ENCODE measurements at places on chromosomes 6 and 20. TPM values are rescaled to one million over a fixed set of nuclear protein-coding genes. Genes with fewer than 3 reads are reported as not detected.

The PPP1R3G gene
- 0.96 TPM for total RNA-seq

The DEK gene
- total RNA-seq = 85.4 TPM

The SCUBE3 gene
- total RNA-seq = 0.16 TPM

The THBS2 gene
- 441 TPM for total RNA-seq

The C6orf163 gene
- 0.13 TPM for total RNA-seq

The TCP11 gene
- not detected for total RNA-seq

The KIAA1755 gene
- 18.0 TPM for total RNA-seq

The PAK5 gene
- total RNA-seq = not detected

The RBPJL gene
- total RNA-seq = not detected

The BMP6 gene
- total RNA-seq = 1.2 TPM

The NCOA3 gene
- total RNA-seq = 21.5 TPM

The PDE7B gene
- total RNA-seq = 5.0 TPM

The FARS2 gene
- total RNA-seq = 12.4 TPM

The GRM1 gene
- total RNA-seq = 0.08 TPM

The ITPA gene
- 43.6 TPM for total RNA-seq

The TINAG gene
- total RNA-seq = not detected
